ENCODE measurements at places on chromosomes 2 and 18.

GRCh38 chr2:314561-315336 is 26.9 kb upstream of the ALKAL2 start:
- no peak for DNase-seq

DNA sequence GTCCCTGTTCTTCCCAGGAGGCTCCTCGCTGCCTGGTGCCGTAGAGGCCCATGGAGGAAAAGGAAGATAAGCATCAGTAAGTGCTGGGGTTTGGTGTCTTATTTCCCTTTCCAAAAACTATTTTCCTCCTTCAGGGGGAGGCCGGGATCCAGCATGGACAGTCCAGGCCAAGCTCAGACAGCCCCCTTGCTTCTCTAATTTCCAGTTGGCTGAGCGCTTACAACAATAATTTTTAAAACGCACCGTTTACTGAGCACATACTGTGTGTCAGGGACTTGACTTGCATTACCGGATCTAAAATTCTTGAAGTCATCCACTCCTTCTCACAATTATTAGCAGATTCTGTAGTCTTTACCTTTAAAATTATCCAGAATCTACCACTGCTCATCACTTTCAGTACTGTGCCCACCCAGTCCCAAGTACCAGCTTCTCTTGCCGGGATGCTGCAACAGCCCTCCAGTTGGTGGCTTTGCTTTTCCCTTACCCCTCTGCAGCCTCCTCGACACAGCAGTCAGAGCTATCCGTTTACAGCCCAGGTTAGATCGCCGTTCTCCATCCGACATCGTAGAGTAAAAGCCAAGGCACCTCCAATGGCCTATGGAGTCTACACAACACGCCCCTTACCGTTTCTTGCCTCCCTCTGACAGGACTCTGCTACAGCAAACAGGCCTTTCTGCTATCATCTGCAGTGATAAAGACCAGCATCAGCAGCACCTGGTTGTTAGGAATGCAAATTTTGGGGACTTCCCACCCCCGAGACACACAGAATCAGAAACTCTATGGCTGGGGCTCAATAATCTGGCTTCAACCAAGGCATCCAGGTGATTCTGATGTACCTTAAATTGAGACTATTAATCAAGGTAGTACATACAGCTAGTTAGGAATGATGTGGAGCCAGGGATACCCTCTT is 75.2 kb upstream of the TSPYL6 start:
- no peak for DNase-seq

- no peak for DNase-seq
Measured at GRCh38 chr2:173355866-173356508, 1.3 kb downstream of the CDCA7 start.

GRCh38 chr2:42450136-42450535 is 43.6 kb downstream of the KCNG3 start:
- peak; percentile 71 for DNase-seq

DNA sequence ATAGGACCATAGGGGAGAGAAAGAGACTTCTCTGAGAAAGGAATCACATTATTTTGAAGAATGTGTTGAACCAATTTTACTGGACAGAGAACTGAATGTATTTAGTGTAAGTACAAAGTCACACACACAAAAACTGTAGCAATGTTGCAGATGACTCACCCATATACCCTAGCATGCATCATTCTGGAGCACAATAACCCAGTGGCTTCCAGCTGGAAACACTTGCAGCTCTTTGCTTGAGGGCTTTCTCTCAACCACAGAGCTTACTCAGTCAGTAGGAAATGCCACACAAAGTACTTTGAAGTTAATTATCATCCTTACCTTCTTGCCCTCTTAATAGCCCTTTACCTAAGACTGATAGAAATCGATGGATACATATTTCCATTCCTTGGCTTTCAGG is 760.0 kb upstream of the FSHR start:
- peak; percentile 31 for DNase-seq
